ENCODE measurements at places on chromosomes 1 and 21.

GRCh38 chr21:41659791-41660560, 106.9 kb downstream of the RIPK4 start:
- DNase-seq: no peak

DNA sequence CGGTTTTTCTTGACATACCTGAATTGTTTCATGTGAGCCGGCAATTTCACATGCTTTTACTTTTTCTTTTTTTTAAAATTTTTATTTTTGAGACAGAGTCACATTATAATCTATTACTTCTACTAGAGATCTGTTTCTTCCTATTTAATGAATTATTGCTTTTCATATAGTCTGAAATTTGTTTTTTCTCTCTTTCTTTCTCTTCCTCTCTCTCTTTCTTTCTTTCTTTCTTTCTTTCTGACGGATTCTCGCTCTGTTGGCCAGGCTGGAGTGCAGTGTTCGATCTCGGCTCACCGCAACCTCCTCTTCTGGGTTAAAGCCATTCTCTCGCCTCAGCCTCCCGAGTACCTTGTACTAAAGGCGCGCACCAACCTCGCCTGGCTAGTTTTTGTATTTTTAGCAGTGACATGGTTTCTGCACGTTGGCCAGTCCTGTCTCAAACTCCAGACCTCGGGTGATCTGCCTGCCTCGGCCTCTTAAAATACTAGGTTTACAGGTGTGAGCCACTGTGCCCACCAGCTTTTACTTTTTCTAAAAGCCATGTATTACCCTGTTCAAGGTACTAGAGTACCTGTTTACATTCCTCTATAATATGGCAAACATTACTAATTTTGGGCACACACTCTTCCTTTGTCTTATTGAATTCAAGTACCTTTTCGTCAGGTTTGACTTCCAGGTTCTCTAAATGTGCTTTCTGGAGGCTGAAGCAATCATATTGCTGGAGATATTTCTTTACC, 86.5 kb upstream of the RHOU start:
- no peak for DNase-seq

DNA sequence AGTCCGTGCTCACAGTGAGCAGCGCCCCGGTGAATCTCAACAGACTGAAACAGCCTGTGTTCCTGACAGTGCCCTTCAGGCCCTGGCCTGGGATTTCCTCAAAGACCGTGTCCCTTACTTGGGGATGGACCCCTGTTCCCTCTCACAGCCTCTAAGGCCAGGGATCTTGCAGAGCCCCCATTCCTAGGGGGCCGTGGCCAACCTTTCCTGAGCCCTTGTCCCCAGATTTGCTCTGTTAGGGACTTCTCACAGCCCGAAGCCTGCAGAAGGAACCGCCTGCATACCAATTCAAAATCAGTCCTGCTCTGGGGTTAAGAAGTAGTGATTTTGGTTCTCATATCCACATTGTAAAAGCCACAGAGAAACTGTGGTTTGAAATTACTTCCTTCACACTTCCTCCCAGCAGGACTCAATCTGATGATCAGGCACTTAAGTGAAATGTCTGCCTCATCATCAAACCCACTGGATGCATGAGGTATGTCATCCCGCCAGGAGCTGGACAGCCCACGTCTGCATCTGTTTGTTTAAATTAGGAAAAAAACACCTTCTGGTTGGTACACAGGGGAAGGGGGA, 14.9 kb downstream of the ABCA4 start:
- DNase-seq: no peak

DNA sequence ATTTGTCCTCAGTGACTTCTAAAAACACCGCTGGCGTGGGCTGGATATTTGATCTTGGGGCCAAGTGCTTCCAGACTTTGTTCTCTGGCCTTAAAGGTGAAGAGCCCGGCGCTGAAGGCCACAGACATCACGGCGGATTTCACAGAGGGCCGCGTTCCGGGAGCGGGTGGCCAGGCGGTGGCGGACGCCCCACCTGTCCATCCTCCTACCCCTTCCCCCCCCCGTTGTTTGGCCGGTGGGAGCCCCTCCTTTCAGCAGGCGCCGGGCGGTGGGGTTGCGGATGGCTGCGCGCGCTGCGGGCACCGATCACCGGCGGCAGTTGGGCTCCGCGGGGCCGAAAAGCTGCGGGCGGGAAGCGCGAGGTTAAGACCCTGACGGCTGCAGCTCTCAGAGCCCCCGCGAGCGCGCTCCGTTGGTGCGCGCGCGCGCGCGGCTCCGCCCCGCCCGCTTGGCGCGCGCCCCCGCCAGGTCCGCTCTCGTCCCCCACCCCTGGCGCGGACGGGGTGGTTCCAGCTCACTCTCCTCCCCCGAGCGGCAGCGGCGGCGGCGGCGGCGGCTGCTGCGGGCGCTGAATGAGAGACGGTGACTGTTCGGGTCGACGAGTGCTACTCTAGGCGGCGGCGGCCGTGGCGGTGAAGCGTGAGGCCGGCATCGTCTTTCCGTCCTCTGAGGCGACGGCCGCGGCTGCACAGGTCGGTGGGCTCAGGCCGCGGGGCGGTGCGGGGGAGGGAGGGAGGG, at the start of gene RALGPS2:
TSS of gene RALGPS2 (plus strand) at position 517 of the 738 bp plus-strand sequence. CDS start 51,521 bp downstream, outside the sequence.
- DNase-seq: peak; percentile 64

DNA sequence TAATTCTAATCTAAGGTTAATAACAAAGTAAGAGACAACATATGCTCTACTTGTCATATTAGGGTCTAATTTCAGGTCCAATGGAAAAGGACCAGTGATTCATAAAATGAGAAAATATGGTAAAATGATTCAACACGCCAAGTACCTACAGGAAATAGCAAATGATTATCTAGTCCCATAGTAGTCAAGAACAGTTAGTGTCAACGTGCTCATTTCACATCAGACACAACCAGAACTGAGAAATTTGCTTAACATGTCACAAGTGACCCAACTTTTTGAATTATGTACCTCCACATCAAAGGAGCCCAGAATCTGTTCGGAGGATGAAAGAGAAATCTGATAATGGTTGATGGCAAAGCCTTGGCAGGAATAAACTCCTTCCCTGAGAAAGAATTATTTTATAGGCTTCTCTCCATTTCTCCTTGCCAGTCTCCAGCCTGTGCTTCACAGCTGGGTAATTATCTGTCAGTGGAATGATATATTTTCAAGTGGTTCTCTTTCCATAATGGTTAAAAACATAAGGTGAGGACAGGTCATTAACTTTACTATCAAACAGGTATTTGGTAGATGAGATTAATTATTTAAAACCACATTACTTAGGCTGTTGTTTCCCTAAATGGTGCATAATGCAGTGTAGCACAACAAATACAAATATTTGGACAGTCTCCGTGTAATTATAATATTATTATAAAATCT, 83.2 kb downstream of the APP start:
- DNase-seq: no peak

GRCh38 chr1:38009088-38009840, 3.3 kb upstream of the UTP11 start:
- DNase-seq: peak; percentile 57

DNA sequence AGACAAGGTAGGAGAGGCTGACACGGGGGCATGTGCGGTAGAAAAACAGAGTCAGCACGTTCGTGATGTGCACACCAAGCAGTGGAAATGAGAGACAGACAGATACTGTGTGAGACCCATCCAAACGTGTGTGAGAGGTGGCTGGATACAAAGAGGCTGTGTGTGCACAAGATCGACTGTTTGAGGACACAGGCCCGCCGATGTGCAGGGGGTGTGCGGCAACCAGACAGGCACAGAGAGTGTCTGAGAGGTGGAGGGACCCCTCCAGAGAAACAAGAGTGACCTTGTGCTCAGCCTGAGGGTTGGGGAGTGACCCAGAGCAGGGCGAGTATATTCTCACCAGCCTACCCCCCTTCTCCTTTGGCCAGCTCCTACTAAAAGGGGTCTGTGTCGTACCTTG, 97.8 kb upstream of the IPO9 start:
- DNase-seq: no peak

GRCh38 chr1:88655685-88656299, 28.3 kb upstream of the PKN2 start:
- peak; percentile 51 for DNase-seq

- DNase-seq: no peak
Measured at GRCh38 chr1:223311826-223312225, 52.1 kb downstream of the SUSD4 start.

DNA sequence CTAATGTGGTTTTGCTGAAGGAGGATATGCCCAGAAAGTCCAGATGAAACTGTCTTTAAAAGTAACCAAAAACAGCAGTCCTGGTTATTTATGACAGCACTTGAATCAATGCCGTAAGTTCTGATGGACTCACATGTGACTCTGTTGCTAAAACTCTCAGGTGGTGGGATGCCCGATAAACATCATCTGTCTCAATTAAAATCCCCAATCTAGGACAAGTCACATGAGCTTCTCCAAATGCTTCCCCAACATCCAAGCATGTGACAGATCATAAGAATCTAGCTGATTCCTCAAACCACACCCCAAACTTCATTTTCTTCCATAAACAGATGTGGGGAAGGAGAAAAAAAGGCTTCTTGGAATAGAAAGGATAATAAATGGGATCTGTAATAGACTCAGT, 786 bp upstream of the CTSK start:
- DNase-seq: no peak

DNA sequence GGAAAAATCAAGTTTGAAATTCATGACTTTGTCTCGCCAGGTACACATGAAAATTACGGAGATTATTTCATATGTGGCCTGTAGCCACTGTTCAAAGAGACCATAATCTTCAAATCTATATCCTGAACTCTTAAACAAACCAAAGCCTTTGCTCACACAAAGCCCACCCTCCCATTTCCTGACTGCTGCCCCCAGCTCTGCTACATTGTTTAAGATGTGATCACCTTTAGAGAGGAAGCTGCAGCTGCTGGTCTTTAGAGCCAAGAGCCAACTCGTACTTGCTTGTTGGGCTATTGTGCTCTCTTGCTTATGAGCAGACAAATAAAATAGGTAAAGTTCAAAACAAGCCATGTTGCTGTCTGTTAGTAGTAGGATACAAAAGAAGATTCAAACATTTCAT, 71.9 kb downstream of the DTL start:
- no peak for DNase-seq

DNA sequence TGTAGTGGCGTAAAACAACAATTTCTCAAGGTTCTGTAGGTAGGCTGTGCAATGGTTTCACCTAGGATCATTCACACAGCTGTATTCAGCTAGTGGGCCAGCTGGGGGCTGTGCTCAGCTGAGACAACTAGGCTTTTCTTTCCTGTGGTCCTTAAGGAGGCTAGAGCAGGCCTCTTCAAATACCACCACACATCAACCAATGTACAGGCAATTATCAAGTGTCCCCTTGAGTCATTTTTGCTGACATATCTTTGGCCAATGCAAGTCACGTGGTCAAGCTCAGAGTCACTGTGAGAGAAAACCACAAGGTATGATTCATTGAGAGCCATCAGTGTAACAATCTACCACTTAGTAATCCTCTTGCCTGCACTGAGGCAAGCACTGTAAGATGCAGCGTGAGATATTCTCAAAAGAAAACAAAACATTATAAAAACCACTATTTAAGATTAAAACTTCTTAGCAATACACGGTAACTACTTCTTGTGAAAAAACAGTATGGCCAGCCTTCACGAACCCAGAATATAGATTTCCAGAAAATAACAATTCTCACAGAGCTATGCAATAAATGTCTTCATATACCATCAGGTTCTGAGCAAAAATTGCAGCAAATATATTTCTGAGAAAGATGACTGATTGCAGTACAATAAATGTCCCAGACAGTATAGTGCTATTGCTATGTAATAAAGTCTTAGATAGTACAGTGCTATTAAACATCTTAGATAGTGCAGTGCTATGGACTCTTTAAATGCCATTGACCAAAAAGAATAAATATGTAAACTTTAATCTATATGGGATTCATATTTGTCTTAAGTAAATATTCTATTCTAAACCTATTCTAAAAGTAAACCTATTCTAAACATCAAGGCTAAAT, 55.3 kb downstream of the NME7 start:
- DNase-seq: peak; percentile 46

DNA sequence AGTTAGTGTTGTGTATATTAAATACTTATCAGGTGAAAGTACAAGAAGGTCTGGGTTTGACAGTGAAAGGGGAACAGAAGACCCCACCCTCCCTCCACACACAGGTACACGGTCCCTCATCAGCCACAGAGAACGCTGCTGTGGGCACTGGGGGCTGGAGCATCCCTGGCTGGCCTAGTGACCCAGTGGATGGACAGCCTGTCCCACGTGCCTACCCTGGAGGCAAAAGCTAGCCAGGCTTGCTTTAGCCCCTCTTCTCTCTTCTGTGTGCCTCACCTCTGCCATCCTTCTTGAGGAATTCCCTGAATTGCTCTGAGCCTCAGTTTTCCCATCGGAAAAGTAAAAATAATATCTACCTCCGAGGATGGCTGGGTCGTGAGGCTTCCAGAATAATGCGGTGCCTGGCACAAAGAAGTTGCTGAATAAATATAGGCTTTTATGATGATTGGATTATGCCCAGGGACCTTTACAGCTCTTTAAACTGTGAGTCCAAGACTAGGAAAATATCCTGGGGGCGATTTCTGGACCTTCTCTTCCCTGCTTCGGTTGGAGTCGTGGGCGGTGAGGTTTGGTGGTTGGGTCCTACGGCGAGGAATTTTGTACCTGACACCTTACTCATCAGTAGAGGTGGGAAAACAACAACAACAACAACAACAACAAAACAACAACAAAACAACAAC, 918 bp downstream of the IFNLR1 start:
- DNase-seq: no peak

- no peak for DNase-seq
Measured at GRCh38 chr1:15279576-15280230, 32.7 kb downstream of the FHAD1 start.

DNA sequence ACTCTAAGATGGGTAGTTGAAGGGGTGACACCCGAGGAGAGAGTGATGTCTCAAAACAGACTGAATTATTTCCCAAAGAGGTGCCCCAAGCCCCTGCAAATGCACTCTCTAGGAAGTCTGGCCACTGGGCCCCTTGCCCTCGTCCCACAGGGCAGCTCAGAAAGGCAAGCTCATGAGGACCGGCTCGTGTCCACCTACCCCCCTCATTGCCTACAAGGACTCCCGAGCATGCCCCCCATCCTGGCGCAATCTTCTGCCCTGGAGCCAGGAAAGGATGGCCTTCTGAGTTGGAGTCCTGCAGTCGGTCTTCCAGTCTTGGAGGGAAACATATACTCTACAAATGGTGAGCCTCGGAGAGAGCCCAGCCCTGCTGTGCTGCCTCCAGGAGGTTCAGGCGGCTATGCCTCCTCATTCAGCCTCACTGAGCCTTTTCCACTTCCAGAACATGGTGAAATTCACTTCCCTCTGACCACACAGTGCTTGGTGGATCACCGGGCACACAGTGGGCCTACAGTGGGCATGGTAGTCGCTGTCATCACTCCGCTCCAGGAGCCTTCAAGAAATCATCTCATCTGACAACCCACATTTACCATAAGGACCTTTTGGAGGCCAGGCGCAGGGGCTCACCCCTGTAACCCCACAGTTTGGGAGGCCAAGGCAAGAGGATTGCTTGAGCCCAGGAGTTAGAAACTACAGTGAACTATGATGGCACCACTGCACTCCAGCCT, 5.8 kb upstream of the WNT3A start:
- DNase-seq: no peak

DNA sequence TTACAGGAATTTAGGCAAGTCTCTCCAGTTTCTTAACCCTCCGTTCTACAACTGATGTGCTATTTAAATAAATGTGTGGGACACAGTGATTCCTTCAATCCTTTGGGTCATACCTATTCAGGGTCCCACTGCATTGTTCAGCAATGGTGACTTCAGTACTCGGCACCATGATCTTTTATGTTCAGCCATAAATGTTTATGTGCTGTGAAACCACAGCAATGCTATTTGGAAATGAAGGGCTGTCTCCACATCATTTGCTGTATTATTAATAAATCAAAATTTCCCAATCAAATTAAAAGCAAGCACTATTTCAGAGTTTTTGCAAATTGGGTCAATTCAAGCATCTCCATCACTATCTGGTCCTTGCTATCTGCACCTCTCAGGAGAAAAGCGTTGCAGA, 84.8 kb downstream of the NR5A2 start:
- no peak for DNase-seq

- DNase-seq: no peak
Measured at GRCh38 chr1:204889681-204890383, 19.2 kb downstream of the NFASC start.
